Osteoblast (primary cell): ENCODE measurements at places on chromosomes 12 and 14. TPM values are rescaled to one million over a fixed set of nuclear protein-coding genes. Genes with fewer than 3 reads are reported as not detected.
A peak's percentile ranks its signal among the peaks of the same experiment; 100 is the strongest.

- no peak for DNase-seq
Observed at GRCh38 chr12:85569261-85569660, 266.9 kb downstream of the RASSF9 start.

EXD2 gene
- 18.9 and 19.9 TPM in 2 replicates for total RNA-seq

DNA sequence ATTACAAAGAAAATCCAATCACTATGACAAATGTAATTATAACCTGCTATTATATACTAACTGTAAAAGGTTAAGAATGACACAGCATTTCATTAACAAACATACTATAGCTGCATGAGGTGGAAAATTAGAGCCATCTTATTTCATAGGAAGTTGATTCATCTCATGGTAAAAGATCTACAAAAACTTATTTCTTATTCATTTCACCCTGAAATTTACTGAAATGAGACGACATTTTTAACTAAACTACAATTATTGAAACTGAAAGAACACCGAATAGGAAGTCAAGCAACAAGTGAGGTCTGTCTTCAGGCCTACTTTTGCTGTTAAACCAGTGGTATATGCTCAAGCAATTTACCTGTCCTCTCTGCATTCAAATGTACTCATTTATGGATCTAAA lies 87.2 kb downstream of the CEP83 start:
- no peak for DNase-seq

GALNT6 gene
- 7.1 and 9.8 TPM in 2 replicates for total RNA-seq

GRCh38 chr14:76955575-76956315 lies 72.8 kb downstream of the IRF2BPL start:
- DNase-seq, result peak; percentile 93

GRCh38 chr12:11891754-11892386 lies 178.9 kb upstream of the BCL2L14 start:
- no peak for DNase-seq
